ENCODE measurements at places on chromosomes 3 and 15.

GRCh38 chr3:119781330-119782198 is at the start of gene NR1I2:
TSS of gene NR1I2 (plus strand) at chr3:119782101.
- no peak for DNase-seq

- no peak for DNase-seq
Measured at GRCh38 chr3:101849714-101850245, 466 bp downstream of the NFKBIZ start.

GRCh38 chr3:81841540-81841939 is 80.1 kb upstream of the GBE1 start:
- no peak for DNase-seq

DNA sequence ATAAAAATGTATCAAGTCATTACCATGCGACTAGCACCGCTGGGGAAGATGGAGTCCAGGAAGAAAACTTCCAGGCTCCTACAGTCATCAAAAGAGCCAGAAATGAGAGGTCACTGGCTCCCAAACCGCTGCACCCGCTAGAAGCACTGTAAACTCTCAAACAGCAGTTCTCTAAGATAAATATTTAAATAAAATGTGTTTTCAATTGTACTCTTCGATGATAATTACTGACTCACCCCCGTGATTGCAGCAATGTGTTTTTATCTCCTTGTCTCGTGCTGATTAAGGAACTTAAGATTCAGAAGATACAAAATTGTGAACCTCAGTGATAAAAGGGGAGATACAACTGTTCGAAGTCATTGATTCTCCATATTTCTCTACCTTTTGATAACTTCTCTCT is 45.8 kb upstream of the FOXP1 start:
- DNase-seq, result peak; percentile 67

DNA sequence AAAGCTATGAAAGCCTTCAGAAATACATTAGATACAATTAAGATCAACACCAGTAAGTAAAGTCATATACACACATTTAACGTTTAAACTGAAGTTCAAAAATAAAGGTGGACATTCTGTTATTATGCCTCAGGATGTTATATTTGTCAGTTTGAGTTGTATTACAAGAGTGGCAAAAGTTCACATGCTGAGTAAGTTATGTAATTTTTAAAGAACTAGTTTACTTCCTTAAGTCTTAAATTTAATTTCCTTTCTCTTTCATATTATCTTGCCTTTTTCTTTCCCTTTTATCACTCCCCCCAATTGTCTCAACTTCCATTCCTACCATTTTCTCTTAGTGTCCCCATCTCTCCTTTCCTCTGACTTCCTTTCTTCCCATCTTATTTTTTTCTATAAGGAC is 4.9 kb upstream of the GPR87 start:
- no peak for DNase-seq

- no peak for DNase-seq
Measured at GRCh38 chr15:89964232-89964954, 36.7 kb upstream of the ZNF710 start.

GRCh38 chr3:124654470-124654845 is 75.8 kb upstream of the UMPS start:
- no peak for DNase-seq

DNA sequence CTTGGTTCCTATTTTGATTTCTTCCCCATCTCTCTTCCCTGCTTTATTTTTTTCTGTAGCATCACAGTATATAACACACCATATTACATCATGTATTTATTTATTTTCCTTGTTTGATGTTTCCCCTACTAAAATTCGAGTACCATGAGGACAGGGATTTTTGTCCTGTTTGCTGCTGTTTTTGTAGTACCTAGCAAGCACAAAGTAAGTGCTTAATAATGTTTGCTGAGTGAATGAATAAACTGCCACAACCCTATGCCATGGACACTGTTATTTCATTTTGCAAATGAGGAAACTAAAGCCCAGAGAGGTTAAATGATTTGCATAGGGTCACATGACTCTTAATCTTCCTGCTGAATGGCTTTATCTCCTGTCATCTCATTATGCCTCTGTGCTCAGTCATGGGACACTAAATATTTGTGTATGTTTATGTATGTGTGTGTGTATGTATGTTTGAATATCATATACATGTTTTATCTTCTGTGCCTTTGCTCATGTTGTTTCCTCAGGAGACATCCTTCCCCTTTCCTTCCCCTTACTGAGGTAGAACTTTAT is 26.1 kb upstream of the MGA start:
- DNase-seq, result no peak

GRCh38 chr3:52277071-52277964 is 1.1 kb downstream of the WDR82 start:
- peak; percentile 54 for DNase-seq

- DNase-seq, result no peak
Measured at GRCh38 chr3:48137425-48137999, 50.7 kb downstream of the CDC25A start.

DNA sequence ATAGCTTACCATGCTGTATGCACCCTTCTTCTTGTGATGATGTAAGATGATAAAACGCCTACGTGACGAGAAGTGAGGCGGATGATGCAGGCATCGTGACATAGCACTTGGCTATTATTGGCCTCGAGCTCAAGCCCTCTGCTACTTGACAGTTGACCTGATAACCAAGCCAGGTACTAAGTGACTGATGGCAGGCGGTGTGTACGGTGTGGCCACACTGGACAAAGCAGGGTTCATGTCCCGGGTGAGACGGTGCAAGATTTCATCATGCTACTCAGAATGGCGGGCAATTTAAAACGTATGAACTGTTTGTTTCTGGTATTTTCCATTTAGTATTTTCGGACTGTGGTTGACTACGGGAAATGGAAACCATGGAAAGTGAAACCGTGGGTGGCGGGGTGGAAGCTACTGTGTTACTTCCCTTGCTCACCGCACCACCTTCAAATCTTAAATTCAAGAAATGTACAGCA is 57.7 kb downstream of the SLC12A8 start:
- DNase-seq, result no peak

GRCh38 chr15:89128320-89129122 is 40.3 kb downstream of the ABHD2 start:
- DNase-seq, result no peak

DNA sequence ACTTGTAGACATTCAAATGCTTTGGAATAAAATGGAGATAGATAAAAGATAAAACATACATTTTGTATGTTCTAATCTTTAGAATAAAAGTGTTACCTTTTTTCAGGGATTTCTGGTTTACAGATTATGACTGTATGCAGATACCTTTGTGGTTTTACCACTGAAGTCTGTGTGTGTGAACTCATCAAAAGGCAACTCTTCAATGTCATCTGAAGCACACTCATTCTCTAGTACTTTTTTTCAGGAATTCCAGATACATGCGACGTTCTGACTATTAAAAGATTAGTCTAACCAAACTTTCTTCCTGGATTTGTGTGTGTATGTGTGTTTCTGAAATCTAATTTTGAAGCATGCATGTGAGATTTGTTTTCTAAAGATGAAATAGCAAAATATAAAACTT is 188.6 kb downstream of the NLGN1 start:
- DNase-seq, result no peak
